ENCODE measurements at places on chromosomes 16 and 17.

DNA sequence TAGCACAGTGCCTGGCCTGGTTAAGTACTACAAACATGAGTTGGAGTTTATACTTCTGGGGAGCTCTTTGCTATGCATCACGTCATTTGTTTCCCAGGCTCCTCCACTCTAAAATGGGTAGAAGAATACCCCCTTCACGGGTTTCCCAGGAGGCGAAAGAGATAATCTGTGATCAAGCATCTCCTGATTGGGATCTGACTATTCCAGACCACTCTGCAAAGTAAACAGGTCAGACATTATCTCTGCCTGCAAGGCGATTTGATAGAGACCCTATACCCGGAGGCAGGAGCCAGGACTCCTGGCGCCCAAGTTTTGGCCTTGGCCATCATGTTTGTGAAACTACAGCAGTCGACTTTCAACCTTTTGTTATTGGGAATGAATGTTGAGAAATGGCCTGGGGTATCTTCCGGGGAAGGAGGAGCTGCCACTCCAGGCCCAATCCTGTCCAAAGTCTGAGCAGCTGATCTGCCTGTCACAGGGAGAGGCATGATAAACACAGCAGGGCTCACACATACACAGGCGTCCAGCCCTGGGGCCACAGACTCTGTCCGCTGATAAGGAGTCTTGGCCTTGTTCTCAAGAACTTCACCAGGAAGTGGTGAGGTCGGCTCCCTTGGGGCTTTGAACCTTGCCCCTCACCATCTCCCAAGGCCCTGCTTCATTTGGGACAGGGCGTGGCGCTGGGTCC is 199.9 kb downstream of the MAF start:
- DNase-seq: peak; percentile 84

DNA sequence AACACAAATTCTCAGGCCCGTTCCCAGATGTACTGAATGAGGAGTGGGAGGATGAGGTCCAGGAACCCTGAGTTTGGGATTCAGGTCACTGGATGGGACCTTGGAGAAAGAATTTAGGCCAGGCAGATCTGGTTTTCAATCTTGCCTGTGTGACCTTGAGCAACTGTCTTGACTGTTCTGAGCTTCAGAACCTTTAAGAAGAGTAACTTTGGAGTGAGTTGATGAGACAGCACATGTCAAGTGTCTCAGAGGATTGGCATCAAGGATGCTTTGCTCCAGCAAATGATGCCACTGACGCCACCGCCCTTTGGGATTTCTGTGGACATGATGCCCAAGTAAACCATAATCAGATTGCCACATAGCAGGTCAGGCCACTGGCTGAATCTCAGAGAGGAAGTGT is 56.2 kb upstream of the DNAJA2 start:
- no peak for DNase-seq

DNA sequence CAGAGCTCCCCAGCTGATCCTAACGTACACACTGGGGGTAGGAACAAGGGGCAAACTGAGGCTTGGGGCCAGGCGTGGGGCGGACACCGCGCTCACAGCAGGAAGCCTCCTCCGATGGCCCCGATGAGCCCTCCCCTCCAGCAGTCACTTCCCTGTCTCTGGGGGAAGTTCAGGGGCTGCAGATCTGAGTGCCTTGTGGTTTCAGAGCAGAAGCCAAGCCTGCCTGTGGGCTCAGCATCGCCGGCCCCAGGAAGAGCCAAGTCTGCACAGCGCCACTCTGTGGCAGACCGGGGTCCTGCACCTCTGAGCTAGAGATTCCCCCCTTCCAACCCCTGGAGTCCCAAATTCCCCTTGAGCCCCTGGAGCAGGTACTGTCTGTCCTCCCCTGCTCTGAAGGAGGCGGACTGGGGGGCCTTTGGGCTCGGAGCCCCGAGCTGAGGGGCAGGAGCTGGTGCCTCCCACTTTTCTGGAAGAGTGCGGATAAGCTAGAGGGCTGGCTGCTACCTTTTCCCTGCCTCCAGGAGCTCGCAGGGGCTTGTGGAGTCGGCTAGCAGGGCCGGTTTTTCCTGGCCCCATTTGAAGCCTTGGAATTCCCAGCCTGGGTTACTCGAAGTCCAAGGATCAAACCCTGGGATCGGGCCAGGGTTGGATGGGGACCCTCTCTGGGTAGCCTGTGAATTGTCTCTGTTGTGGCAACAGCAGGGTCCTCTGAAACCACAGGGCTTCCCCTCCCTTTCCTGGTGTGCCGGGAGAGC is 2.9 kb downstream of the GSE1 start:
- DNase-seq: peak; percentile 71

GRCh38 chr16:55912022-55912421 is 36.8 kb upstream of the CES5A start:
- DNase-seq: no peak

DNA sequence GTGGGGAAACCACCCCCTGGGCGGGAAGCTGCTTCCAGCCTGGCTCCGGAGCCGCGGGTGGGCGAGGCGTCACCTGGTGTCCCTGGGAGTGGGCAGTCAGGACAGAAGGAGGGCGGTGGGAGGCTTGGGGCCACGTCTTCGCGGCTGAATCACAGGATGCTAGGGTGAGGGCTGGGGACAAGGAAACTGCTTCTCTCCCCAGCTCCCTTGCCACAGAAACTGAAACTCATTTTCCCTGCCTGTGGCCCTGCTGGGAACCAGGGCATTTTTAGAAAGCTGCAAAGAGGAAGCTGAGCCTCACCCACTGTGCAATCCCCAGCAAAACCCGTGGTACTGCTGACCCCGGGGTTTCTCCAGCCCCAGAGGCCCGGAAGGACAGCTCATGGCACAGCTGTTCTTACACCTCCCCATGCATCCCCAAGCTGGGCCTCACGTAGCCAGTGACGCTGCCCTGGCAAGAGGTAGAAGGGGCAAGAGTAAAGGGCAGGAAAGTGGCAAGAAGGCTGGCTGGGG is 8.2 kb downstream of the RHBDF2 start:
- no peak for DNase-seq

- DNase-seq: no peak
These were observed 35.7 kb upstream of the GSG1L start for GRCh38 chr16:28098959-28099945.

GRCh38 chr17:33948309-33948708 is 306.8 kb upstream of the CCL2 start:
- DNase-seq: no peak

GRCh38 chr17:57408071-57408811 is 151.9 kb downstream of the MSI2 start:
- DNase-seq: no peak

DNA sequence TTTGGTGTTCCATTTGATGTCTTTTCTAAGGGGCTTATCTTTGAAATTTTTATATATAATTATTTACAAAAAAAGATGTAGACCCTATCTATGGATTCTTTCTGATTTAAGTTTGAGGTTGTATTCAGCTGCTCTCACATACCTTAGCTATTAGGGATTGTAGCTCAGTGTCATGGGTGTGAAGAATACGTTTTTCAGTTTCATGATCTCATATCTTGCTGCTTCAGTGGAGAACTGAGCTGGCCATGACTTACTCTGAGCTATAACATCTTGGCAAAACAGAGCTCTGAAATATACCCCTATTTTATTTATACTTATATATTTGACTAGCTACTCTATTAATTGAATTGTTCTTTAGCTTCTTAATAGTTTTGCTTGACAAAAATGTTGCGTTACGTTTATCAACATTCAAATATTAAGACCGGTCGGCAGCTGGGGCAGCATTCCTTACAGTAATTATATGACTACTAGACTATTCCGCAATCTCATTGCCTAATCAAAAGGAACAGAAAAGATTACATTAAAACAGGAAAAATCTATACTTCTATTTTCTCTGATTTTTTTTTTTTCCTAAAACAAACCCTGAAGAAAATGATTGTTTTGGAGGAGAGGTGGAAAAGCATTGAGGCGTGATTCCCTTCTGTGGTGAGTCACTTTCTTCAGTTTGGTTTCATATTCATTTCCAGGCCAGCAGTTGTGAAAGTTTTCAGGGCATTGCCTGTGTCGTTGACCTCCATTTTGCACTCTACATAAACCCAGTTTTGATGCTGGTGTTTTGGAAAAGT is 24.1 kb upstream of the KRT24 start:
- no peak for DNase-seq

GRCh38 chr17:3965118-3965800 is 1.0 kb upstream of the ATP2A3 start:
- DNase-seq: peak; percentile 71

- DNase-seq: no peak
These were observed 13.0 kb downstream of the PITPNM3 start for GRCh38 chr17:6543079-6544010.

- no peak for DNase-seq
These were observed 36.9 kb upstream of the ATP2A3 start for GRCh38 chr17:4001048-4001590.

GRCh38 chr16:64925166-64925565 is 196.7 kb downstream of the CDH11 start:
- DNase-seq: no peak

- DNase-seq: no peak
These were observed 58.9 kb upstream of the CLEC3A start for GRCh38 chr16:77963185-77964044.

- peak; percentile 32 for DNase-seq
These were observed 116.8 kb downstream of the ANKRD11 start for GRCh38 chr16:89373355-89374110.

- no peak for DNase-seq
These were observed 5.4 kb upstream of the CHRNE start for GRCh38 chr17:4908301-4908700.

GRCh38 chr16:9438991-9439390 is 347.5 kb downstream of the HAPSTR1 start:
- no peak for DNase-seq

GRCh38 chr16:12327971-12328726 is 351.6 kb downstream of the SNX29 start:
- DNase-seq: no peak

- no peak for DNase-seq
These were observed 3.1 kb upstream of the CPD start for GRCh38 chr17:30375661-30376060.

GRCh38 chr16:71536752-71537499 is 10.7 kb downstream of the CHST4 start:
- DNase-seq: no peak

DNA sequence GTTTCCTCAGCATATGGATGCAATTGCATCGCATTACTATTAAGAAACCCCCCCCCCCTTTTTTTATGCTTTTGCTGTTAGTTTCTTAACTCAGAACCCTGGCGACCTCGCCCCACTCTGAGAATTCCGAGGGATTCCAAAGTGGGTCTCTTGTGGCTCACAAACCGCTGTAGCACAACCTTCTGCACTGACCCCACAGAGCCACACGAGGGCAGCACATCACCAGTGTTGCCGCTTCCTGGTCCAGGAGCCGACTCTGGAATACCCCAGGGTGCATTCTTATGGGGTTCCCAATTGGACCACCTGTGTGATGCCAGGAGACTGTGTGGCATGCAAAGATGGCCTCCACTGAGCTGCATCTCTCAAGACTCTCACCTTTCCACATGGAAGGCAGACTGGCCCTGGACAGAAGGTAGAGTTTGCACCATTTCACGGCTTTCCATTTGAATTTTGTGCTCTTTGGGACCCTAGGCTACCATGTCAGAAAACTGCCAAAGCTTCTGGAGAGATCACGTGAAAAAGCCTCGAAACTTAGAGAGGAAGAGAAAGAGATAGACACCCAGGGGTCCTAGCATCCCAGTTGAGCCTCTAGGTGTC is 432.7 kb upstream of the ASIC2 start:
- DNase-seq: peak; percentile 48

DNA sequence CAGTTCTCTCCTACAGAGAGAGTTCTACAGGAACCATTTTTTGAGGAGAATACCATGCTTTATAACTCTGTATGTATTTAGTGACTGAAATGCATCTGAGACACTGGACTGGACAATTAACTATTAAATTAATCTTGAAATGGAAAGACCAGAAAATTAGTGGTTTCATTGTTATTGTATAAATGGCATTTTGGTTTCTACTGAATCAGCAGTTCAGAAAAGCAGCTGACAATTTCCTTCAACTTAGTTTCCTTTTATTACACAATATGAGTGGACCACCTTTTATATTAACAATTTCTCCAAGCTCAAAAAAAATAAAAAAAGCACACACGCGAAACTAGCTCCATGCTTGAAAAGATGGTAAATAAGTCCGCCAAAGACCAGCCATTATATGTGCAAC is 66.1 kb upstream of the SLC12A3 start:
- DNase-seq: no peak

DNA sequence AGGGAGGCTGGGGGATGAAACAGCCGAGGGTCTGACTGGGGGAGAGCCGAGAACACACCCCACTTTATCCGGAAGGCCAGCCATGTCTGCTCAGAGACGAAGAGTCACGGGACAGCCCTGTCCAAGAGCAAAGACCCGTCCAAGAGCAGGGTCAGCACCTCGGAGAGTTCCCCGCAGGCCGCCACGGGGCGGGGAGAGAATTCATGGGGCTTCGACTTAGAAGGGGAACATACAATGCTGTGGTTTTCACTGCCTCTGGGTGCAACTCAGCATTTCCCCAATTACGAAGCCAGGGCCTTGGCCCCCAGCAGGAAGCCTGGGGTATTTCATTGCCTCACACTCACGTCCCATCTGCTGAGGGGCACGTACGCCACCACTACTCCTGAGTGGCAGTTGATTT is 59.3 kb downstream of the JPH3 start:
- peak; percentile 73 for DNase-seq

DNA sequence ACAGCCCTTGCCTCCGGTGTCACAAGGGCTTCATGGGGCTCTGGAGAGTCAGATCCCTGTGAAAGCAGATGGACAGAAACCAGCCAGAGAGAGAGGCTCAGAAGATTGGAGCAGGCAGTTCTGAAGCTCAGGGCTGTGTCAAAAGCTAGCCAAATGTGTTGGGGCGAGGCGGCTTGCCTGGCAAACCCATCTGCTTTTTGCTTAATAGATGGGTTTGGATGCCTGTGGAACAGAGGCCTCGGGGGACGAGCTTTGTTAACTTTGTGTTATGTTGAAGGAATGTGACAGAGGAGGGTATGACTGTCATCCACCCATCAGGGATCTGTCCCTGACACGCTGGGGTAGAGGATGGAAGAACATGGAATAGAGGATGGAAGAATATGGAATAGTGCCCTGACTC is 21.0 kb upstream of the SLC12A3 start:
- DNase-seq: no peak

GRCh38 chr17:56890906-56891674 is 22.8 kb downstream of the TRIM25 start:
- DNase-seq: no peak

DNA sequence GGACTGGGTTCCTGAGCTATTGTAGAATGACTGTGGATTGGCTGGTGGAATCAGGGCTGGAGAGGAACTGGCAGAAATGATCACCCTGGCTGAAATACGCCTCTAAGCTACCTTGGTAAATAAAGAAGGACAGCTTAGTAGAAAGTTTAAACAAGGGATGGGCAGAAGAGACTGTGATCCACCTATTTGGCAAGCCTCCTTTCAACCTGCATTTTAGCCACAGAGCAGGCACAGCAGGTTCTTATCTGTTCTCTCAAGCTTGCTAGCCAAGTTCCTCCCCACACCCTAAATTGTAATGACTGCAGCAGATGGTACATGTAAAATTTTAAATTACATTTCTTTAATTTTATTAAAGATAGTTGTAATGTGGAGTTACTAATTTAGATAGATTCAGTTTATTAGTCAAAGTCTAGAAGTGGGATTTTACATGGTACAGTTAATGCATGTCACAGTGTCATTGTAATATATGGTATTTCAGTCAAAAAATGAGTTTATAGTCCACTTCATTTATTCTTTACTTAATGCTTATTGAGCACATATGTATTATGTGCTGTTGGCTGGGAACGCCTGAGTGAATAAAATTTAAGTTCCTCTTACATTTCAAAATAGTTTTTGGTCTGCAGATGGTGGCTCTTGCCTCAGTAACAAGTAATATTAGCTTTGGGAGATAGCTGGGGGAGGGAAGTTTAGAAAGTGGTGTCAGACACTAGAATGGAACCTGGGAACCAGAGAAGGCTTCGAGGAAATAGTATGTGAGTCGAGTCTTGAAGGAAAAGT is 11.2 kb downstream of the EPN2 start:
- no peak for DNase-seq

- DNase-seq: no peak
These were observed 43.7 kb upstream of the METRNL start for GRCh38 chr17:83035722-83036121.

Measured in Caco-2 (cell line).